Brain (organoid and tissue), 16 donors: ENCODE measurements at places on chromosomes 13 and 19.
A peak's percentile ranks its signal among the peaks of the same experiment; 100 is the strongest.

DNA sequence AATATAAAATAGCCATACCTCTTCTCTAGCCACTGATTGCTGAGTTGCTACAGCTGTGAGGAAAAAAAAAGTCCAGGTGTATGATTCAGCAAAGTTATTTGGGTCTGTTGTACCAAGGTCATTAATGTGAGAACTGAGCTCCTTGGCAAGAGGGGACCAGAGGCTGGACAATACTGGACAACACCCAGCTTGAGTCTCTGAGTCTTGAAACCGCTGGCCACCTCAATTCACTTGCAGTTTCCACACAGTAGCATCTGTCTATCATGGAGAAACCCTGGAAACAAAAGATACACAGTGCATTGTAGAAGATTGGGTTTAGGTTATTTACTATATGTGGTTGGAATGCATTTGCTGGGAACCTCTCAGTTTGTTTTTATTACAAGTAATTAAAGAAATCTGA lies 60.4 kb downstream of the WDFY2 start:
- no peak for DNase-seq

GRCh38 chr19:32891609-32892008 lies 22.0 kb upstream of the SLC7A9 start:
- no peak for DNase-seq

- peak; percentile 56 for DNase-seq
These were observed 17.0 kb upstream of the PRR20A start for GRCh38 chr13:57123681-57124080.

DNA sequence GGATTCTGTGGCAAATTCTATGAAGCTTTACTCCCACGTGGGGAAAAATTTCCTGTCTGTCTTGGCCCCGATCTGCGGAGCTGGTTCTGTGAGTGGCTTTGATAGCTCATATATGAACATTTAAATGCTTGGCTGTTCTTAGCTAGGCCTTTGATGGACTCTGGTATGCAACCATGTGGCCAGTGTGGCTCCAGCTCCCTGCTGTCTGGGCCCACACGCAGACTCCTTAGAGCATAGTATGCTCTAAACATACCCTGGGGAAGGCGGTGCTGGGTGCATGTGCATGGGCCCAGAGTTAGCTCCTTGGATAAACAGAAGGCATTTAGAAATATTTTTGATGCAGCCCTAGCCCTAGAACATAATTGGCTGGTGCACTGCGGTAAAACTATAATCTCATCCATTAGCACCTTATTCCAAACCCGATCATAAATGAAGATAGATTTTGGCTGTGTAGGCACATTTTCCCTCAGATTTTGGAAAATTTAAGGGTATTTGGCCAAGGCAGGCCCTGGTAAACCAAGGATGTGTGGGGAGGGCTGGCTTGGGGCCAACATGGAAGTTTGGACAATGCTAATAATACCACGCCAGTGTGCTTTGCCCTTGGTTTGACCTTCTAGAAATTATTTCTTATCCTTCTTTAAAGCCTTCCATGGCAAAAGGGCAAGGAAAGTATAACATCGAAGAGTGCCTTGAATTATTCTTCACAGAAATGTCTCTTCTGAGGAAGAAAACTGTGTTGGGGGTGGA lies 153.5 kb downstream of the LMO7 start:
- no peak for DNase-seq

DNA sequence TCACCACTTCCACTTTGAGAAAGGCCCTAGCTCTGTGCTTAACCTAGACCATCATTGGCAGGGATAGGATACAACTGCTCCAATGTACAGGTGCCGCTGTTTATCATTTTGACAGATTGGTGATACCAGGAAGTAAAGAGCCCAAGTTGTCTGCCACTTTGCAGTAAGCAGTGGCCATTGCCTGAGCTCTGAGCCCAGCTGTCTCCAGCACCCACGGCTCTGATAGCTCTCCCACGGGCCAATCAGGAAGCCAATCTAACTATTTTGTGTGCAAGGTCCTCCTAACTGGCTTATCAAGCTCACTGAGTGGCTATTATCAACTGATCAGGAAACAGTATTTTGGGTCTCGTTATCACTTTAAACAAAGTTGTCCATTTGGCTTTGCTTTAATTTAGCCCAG lies 181.1 kb downstream of the DCT start:
- no peak for DNase-seq

GRCh38 chr19:16895467-16896145 lies 6.8 kb downstream of the F2RL3 start:
- peak; percentile 79 for DNase-seq

DNA sequence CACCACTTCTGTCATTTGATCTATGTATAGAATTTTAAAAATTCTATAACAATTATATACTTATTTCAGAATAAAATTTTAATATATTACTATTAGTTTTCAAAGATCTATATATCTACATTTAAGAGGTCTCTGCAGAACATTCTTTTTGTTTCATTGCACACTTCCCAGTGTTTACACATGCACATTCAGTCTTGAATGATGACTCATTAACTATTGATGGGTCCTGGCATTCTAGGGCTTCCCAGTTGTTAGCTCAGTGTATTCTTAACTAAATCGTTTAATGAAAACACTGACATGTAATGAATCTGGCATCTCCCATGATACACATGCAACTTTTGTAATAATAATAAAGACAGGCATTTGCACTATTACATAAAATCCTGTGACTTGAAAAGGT lies 324.6 kb downstream of the KLF12 start:
- no peak for DNase-seq

- DNase-seq, result no peak
These were observed 123.0 kb downstream of the RGCC start for GRCh38 chr13:41580345-41580744.

DNA sequence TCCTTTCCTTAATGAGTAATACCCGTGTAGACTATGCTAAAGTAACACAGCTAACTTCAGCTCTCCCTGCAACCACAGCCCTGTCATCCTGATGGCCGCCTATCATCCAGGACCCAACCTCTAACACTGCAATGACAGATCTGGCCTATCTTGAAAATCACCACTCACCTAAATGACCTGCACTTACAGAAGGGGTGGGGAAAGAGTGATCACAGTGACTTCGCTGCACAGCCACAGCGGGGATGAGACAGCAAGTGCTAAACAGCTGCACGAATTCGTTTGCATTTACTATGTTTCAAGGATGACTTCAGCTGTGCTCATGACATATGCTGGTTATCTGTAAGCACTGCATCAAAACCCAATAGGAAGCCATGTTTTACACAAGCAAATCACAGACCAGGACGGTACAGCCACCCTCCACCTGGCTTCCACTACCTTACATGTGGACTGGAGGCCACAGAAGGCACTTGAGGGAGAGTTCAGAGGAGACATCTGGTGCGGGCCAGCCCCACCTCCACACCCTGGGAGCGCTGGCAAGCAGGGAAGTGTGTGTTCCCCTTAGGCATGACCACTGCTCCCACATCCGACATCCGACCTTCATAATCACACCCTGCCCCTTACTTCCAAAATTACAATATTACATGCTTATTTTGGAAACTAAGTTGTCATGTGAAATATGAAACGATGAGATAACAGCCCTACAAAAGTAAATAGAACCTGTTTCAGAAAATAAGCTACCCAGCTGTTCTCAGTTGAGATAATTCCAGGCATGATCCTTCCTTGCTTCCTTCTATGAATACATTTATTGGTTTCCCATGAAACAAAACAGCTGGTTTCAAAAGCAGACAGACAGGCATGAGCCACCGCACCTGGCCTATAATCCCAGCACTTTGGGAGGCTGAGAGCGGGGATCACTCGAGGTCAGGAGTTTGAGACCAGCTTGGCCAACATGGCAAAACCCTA lies 95.7 kb downstream of the STK24 start:
- DNase-seq, result no peak

GRCh38 chr19:39834287-39834841 lies 402 bp upstream of the DYRK1B start:
- no peak for DNase-seq

- DNase-seq, result no peak
These were observed 2.2 kb downstream of the FLT3LG start for GRCh38 chr19:49475995-49476880.

- DNase-seq, result peak; percentile 95
These were observed 117.0 kb downstream of the DCT start for GRCh38 chr13:94362411-94362909.

DNA sequence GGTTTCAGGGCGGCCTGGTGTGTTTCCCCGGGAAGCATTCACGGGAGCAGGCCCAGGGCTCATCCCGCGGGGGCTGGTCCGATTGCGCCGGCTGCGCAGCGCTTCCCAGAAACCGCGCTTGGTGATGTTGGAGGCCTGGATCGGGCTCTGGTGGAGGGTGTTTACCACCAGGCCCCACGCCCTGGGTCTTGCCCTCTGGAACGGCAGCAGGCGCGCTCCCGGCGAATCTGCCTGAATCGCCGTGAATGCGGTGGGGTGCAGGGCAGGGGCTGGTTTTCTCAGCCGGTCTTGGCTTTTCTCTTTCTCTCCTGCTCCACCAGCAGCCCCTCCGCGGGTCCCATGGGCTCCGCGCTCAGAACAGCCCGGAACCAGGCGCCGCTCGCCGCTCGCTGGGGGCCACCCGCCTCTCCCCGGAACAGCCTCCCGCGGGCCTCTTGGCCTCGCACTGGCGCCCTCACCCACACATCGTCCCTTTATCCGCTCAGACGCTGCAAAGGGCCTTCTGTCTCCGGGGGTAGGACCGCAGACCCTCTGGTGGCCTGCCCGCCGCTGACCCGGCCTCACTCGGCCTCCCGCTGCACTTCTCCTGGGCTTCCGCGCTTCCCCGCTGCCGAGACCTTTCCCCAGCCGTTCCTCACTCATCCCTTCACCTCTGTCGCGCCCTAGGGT lies 69.4 kb upstream of the GJB6 start:
- DNase-seq, result peak; percentile 25

DNA sequence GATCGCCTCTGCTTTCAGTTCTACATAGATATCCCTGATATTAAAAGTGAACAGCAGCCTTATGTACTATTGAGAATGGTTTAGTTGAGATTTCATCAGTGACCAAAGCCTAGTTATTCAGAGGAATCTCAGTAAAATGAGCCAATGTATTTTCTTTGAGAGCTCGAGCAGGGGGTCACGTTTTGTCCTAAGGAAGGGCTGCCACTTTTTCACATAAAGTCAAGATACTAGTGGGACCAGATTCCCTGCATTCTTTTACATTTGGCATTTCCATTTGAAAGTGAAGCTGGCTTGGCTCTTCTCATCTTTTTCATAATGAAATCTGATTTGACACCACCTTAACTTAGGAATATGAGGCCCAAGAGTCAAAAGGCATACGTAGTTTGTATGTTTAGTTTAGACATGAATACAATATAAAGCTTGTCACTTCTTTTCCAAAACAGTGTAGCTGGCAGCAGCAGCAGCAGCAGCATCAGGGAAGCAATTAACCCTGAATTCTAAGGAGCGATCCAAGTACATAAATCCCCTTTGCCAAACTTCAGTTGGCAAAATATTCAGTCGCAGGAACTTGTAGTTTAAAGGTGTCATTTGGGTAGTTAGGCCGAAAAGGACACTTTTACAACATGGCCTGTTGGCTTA lies 1752.2 kb upstream of the PCDH20 start:
- DNase-seq, result no peak

DNA sequence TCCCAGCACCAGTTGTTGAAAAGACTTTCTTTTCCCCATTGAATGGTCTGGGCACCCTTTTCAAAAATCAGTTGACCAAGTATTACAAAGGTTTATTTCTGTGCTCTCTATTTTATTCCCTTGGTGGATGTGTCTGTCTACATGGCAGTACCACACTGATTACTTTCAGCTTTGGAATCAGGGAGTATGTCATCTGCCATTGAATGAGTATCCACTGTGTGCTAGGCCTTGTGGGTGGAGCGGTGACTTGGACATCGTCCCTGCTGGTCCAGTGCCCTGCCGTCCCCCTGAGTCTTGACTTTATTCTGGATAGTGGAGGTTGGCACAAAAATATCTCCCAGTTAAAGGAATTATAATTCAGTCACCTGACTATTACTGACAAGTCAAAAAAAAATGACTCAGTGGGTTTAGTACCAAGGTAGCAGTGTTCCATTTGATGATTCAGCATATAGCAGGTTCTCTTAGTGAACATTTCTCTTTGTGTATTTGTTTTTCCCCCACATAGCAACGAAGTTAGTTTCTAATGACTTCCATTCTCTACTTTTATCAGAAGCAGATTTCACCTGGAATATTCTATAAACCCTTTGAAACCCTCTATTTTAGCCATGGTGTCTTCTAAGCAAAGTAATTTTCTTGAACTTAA lies 3.9 kb downstream of the UPF3A start:
- DNase-seq, result no peak

DNA sequence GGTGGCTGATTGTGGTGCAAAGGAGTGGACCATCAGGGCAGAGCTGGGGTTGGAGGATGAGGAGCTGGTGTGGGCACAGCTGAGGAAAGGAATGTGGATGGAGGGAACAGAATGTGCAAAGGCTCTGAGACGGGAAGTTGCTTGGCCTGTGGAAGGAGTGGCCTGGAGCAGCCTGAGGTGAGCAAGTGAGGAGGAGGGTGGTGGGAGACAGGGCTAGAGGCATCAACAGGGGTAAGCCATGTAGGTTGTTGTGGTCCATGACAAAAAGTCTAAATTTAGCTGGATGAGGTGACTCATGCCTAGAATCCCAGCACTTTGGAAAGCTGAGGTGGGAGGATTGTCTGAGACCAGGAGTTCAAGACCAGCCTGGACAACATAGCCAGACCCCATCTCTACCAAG lies 9.5 kb downstream of the CYP4F22 start:
- no peak for DNase-seq

- DNase-seq, result no peak
These were observed 40.2 kb upstream of the UBAC2 start for GRCh38 chr13:99160415-99160814.

DNA sequence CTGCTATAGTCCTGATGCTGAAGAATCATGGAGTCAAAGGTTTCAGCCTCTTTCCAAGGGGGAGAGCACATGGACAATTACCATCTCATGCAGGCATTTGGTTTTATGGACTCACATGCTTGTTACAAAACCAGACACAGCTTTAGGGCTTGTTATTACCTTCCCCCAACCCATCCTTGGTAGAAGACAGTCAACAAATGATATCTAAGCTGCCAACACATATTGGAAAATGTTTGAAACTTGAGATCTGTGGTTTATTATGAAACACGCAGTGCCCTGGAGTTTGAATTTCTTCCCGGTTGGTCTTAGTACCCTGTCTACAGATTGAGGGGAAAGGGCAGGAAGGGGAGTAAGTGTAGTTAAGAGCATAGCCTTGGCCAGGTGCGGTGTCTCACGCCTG lies 12.5 kb upstream of the CYP2A6 start:
- DNase-seq, result no peak

- DNase-seq, result peak; percentile 96
These were observed 40.2 kb downstream of the CILP2 start for GRCh38 chr19:19578252-19578651.

- DNase-seq, result no peak
These were observed 256.5 kb downstream of the UQCRFS1 start for GRCh38 chr19:28956421-28956820.

DNA sequence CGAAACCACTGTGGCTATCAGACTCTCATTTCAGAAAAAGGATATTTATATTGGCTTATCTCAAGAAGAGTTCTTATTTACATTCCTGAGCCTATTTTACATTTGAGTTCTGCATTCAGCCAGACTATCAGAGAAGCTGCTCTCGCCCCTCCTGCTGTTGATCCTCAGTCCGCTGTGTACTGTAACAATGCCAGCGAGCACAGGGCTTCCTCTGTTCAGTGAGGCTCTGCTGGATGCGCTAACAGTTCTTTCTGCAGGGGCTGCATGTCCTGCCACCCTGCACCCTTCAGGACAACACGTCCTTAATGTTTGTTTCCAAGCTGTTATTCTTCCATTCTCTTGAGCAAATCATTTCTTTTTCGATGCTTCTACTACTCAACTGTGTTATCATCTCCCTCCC lies 463.7 kb upstream of the SGCG start:
- peak; percentile 15 for DNase-seq

- peak; percentile 61 for DNase-seq
These were observed 838 bp upstream of the MYADM start for GRCh38 chr19:53866865-53867224.

GRCh38 chr13:99356262-99357091 lies 49.3 kb upstream of the GPR183 start:
- peak; percentile 35 for DNase-seq
